ENCODE measurements at places on chromosomes 3 and 15.

- no peak for DNase-seq
These were observed 340.8 kb downstream of the LRRC3B start for GRCh38 chr3:26963361-26963743.

GRCh38 chr15:101428758-101429157, 60.7 kb downstream of the PCSK6 start:
- no peak for DNase-seq

DNA sequence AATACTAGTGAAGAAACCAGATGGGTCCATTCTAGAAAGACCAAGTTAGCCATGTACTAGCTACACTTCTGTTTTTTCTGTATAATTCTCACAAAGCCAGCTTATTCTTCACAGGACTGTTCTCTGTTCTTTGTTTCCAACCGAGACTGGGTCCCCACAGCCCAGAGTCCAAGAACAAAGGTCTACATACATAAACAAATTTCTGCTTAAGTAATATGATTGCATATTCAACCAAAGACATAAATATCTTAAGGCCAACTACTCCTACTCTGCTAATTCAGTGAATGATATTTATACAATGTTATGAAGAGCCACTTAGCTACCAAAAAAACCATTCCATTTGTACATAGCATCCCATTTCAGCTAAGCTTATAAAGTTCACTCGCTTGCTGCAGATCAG, 299.8 kb upstream of the CCDC54 start:
- DNase-seq, result no peak

- DNase-seq, result no peak
These were observed 56.5 kb upstream of the SLC6A1 start for GRCh38 chr3:10935846-10936631.

DNA sequence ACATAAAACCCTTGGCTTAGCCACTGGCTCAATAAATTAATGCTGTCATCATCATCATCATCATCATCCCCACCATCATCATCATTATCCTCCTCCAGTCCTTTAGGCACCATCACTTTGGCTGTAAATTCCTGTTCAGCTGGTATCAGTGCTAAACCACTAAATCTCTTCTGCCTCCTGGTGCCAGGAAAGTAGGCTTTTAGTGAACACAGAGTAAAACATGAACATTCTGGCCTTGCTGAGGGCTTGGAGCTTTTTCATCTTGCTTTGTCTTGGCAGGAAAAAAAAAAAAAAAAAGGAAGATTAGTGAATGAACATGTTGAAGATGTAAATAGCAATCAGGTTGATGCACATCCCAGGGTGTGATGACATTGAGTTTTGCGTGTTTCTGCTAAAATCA, 67.3 kb upstream of the EIF1B start:
- DNase-seq, result no peak

Data from activated T-cell treated with anti-CD3 and anti-CD28 coated beads for 4 hours (primary cell).